ENCODE measurements at places on chromosomes 1 and 21. TPM values are rescaled to one million over a fixed set of nuclear protein-coding genes. Genes with fewer than 3 reads are reported as not detected.

HRNR gene
- total RNA-seq: not detected

DNA sequence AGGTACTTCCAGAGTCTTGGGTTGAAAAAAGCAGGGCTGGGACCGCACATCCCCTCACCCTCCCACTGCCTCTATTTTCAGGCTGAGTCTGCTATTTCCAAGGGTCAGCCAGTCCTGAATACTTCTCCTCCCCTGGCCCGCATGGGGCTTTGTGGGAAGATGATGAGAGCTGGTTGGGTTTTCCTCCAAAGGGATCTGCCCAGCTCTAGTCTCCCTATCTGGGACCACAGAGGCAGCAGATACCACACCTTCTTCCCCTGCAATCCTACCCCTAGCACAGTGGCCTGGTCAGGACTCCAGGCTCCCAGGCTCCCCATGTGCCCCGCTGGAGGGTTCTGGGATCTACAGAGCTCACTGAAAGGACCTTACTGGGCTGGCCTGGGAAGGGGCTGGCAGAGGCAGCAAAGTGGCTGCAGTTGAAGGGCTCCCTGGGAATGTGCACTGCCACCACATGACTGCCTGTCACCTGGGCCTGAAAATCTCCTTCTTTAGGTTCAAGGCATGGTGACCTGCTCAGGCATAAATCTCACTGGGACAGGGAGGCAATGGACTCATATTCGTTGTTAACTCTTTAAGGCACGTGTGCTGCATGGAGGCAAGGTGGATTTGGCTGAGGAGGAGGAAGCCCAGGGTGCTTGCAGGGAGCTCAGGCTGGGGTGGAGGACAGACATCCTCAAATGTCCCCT is 13.1 kb downstream of the CACNA1S start:
- no peak overlapping the region for H3K4me3 ChIP-seq
- no peak for DNase-seq
- peaks cover 3% of the 10 kb centered on the region for H3K4me1 ChIP-seq
- no peak overlapping the region for H3K27ac ChIP-seq

GRCh38 chr1:204327359-204327758 is 32.4 kb downstream of the PLEKHA6 start:
- no peak for DNase-seq
- no peaks in the 10 kb centered on the region for H3K27me3 ChIP-seq
- H3K4me1 ChIP-seq: peaks cover 5% of the 10 kb centered on the region
- no peak overlapping the region for H3K4me3 ChIP-seq

- H3K27me3 ChIP-seq: peaks cover 2% of the 10 kb centered on the region
- no peaks in the 10 kb centered on the region for H3K36me3 ChIP-seq
- no peak for DNase-seq
- no peak overlapping the region for H3K4me3 ChIP-seq
- H3K27ac ChIP-seq: no peak overlapping the region
- H3K4me1 ChIP-seq: no peaks in the 10 kb centered on the region
Observed at GRCh38 chr1:176541663-176542062, 78.7 kb downstream of the PAPPA2 start.

DNA sequence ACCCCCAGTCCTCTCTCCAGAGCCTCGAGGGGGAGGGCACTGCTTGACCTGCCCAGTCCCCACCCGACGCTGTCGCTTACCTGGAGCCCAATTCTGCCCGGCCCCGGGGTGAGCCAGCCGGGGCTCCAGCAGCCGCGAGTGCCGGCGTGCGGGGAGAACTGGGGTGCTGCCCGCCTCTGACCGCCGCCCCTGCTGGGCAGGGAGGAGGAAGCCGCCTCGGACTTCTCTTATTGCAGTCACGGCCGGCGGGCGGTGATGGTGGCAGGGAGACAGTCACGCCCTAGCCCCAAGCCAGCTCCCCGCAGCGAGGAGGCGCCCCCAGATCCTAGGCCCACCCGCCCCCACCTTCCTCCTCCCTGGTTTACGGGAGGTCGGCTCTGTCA is at the start of gene FGR:
Gene FGR, minus strand, starts transcription at position 201 of the 383 bp plus-strand sequence. CDS start 11,269 bp downstream, outside the sequence.
- peak within 1 kb of the TSS; percentile 76 for H3K4me3 ChIP-seq
- H3K4me1 ChIP-seq: peaks cover 40% of the 10 kb centered on the region
- H3K27me3 ChIP-seq: peaks cover 7% of the 10 kb centered on the region
- no peaks in the 10 kb centered on the region for H3K36me3 ChIP-seq
- DNase-seq: no peak

GRCh38 chr1:211469938-211470529 is 21.9 kb downstream of the RD3 start:
- H3K27me3 ChIP-seq: no peaks in the 10 kb centered on the region
- peak; percentile 87 for DNase-seq
- peaks cover 27% of the 10 kb centered on the region for H3K4me1 ChIP-seq
- H3K4me3 ChIP-seq: no peak overlapping the region
- no peaks in the 10 kb centered on the region for H3K36me3 ChIP-seq

DNA sequence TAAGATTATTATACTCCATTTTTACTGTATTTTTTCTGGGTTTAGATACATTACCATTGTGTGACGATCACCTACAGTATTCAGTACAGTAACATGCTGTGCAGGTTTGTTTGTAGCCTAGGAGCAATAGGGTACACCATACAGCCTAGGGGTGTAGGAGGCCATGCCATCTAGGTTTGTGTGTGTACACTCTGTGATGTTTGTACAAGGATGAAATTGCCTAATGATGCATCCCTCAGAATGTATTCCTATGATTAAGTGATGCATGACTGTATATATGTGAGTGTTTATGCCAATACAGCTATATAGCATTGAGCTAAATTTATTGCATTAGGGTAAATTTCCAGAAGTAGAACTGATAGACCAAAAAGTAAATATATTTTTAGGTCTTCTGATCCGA is 23.3 kb downstream of the TUFT1 start:
- no peak overlapping the region for H3K4me3 ChIP-seq
- H3K36me3 ChIP-seq: peaks cover 5% of the 10 kb centered on the region
- peaks cover 8% of the 10 kb centered on the region for H3K4me1 ChIP-seq
- H3K27me3 ChIP-seq: peaks cover 2% of the 10 kb centered on the region

DNA sequence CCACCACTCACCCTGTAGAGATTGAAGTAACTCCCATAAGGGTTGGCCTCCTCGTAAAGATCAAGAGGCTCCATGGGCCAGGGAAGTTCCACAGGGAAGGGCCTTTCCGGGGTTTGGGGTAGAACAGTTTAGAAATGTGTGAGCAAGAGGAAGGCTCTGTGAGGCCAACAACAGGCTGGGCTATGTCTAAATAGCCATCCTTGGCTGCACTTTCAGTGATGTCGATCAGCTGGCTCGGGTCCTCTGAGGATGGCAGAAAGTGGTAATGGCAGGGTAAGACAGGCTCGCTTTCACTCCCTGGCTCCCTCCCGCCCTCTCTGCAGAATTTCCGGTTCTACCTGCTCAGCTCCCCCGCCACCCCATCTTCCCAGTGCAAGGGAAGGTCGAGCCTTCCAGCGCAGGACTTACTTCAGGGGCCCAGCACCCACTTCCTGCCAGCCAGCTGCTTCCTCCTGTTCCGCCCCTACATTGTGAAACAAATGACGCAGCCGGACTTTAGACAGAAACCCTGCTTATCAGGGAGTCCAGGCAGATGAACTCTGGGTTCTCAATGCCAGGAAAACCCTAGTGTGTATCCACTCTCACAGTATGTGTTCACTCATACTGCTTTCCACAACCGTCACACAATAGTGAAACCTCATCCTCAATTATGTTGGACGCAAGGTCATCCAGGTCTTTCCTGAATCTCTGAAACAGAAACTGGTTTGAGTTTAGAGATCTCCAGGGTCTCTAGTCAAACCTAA is 7.3 kb downstream of the F11R start:
- H3K36me3 ChIP-seq: peaks cover 33% of the 10 kb centered on the region
- DNase-seq: peak; percentile 79
- peaks cover 56% of the 10 kb centered on the region for H3K4me1 ChIP-seq
- peak overlapping the region; percentile 100 for H3K27ac ChIP-seq
- H3K27me3 ChIP-seq: peaks cover 4% of the 10 kb centered on the region

Data from endothelial cell (in vitro differentiated cells).